ENCODE measurements at places on chromosomes 4 and X.

- no peak for DNase-seq
These were observed 59.2 kb upstream of the SLC39A8 start for GRCh38 chr4:102404431-102404969.

DNA sequence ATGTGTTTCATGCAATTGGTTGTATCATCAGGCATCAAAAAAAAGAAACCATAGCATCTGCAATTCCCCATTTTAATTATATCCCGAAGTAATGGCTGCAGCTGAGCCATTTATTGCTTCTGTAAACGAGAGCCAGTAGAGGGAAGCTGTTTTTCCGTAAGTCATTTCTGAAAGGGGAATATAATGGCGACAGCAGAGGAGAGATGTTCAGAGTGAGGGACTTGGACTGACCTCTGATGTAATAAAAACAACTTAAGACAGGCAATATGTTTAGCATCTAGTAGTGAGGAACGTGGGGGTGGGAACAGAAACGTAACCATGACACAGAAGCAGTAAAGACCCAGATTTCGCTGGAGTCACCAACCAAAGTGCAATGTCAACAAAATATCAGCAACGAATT lies 31.5 kb upstream of the NAA11 start:
- no peak for DNase-seq

- DNase-seq: no peak
These were observed 70.9 kb upstream of the ARHGEF9 start for GRCh38 chrX:63855896-63856295.

DNA sequence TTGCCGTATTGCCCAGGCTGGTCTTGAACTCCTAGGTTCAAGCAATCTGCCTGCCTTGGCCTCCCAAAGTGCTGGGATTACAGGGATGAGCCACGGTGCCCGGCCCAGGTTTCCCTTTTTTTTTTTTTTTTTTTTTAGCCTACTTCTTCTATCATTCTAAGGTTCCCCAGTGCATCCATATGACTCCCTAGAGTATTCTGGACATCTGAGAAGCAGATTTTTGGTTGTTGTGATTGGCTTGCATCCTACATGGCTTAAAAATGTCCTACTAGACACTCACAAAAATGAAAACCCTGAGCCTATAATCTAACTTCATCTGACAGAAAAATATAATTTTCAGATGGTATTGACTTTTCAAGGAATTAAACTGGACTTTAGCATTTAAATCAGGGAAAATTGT lies 41.7 kb downstream of the SMIM14 start:
- no peak for DNase-seq

- no peak for DNase-seq
These were observed 9.1 kb downstream of the ARX start for GRCh38 chrX:25006586-25007058.

GRCh38 chr4:118721752-118722151 lies 36.6 kb downstream of the METTL14 start:
- DNase-seq: no peak

- no peak for DNase-seq
These were observed 564 bp downstream of the FAM149A start for GRCh38 chr4:186104890-186105646.

GRCh38 chr4:168507178-168507815 lies 10.4 kb downstream of the PALLD start:
- DNase-seq: no peak

GRCh38 chr4:4289597-4289940 lies 385 bp downstream of the LYAR start:
- DNase-seq: no peak

GRCh38 chr4:10018818-10019461 lies 2.4 kb downstream of the SLC2A9 start:
- no peak for DNase-seq

GRCh38 chr4:113537628-113538027 lies 223.9 kb downstream of the CAMK2D start:
- no peak for DNase-seq

- DNase-seq: no peak
These were observed 38.2 kb downstream of the METTL14 start for GRCh38 chr4:118723369-118723768.

GRCh38 chrX:134886002-134886596 lies 104.7 kb upstream of the SMIM10 start:
- no peak for DNase-seq

Data from cerebellar nuclear complex (tissue), 1 donor.